ENCODE measurements at places on chromosomes 7 and 10.

DNA sequence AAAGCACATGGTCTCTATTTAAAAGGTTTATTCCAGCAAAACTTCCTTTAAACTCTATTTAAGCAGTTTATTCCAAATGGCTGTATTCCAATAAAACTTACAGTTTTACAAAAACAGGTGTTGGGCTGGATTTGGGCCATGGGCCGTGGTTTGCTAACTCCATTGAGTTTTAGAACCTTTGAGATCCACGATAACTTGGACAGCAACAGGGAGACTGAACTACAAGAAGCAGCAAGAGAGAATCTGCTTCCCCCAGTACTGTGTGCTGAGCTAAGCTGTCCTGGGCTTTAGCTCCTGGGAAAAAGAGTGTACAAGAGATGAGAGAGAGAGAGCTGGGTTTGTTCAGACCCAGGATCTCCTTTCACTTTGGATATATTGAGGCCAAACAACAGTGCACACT lies 204.0 kb upstream of the CELF2 start:
- DNase-seq, result no peak

DNA sequence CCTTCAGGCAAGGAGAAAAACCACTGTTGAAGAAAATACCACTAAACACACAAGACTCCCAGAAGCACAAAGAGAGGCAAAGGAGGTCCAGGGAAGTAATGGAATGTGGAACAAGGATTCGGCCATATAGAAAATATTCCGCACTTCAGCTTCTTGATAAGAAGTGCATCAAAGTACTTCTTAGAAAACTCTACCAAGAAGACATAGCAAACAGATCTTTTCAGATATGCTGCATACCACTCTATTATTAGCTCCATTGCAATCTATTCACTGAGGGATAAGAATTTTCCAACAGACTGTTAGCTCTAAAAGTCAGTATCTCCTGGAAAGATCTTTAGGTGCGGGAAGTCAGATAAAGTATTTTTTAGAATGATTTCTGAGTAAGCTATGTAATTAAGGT lies 231.8 kb downstream of the WDR11 start:
- no peak for DNase-seq

DNA sequence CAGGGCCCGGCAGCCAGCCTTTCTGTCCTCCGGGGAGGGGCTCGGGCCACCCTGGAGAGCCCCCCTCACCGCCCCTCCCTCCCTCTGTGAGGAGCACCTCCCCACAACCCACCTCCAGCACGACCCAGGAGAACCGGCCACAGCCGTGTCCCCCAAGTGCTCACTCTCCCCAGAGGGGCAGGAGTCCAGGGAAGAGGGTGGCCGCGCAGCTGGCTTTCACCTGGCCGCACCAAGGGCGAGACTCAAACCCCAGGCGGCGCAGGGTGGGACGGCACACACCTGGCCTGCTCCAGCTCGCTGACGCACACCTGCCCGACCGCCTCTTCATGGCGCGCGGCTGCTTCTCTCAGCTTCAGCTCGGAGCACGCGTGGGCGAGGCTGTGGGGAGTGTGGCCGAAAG lies 73.4 kb downstream of the CFAP46 start:
- no peak for DNase-seq

GRCh38 chr7:53191836-53192443 lies 156.5 kb downstream of the POM121L12 start:
- DNase-seq, result no peak

- DNase-seq, result no peak
Measured at GRCh38 chr7:7208520-7208919, 26.2 kb downstream of the C1GALT1 start.
